CD8-positive, alpha-beta memory T cell (primary cell): ENCODE measurements at places on chromosomes 7 and 10.

DNA sequence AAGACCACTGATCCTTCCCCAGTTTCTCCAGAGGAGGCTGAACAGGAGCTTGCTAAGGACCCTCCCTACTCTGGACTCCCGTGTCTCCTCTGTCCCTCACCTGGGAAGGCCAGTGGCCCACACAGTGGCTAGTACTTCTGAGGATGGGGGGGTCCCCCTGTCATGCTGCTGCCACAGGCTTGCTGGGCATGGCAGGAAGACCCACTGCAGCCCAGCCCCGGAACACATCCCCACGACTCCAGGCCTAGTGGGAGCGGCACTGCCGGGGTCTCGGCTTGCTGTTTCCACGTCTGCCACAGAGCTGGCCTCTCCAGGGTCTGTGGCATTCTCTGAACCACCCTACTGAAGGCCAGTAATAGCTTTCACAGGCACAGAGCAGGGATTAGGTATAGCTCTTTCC, 25.9 kb upstream of the NPFFR1 start:
- no peak for DNase-seq

DNA sequence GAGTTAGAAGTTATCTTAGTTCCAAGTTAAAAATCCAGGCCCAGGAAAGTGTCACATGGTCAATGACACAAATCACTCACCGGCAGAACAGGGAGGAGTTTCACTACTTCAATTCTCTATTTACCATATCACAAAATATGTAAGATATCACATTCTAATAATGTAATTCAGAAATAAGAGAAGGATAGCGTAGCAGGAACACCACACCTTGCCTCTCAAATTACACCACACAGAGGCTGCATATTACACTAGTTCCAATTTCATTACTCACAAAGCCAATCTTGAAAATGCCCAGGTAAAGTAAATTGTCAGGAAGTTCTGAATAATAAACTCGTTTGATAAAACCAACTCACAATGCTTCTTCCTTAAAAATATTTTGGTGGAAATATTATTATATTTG, 169.2 kb downstream of the CTTNBP2 start:
- no peak for DNase-seq

- no peak for DNase-seq
Observed at GRCh38 chr7:8371742-8372141, 61.7 kb upstream of the NXPH1 start.

GRCh38 chr7:45394117-45394708, 180.0 kb upstream of the ADCY1 start:
- DNase-seq: no peak

DNA sequence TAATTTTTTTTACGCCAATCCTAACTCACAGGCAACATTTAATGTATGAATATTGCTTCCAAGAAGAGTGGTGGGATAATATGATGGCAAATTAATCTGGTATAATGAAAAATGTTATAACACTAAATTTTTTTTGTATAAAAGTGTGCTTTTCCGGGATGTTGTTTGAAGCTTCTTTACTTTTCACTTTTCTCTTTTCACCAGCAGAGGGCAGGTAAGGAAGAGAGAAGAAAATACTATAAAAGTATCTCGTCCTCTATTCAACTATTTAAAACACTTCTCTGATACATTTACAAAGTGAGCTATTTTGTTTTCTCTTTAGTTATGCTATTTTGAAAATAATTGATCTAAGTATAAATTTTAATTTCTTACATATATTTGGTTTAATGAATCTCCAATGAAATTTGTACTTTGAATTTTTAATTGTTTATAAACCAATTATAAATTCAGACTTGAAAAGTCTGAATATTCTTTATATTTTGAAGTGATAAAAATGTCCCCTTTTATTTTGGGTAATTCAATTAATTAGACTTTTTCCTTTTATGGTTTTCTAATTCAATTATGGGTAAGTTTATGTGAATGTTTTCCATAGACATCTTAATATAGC, 20.7 kb upstream of the CFTR start:
- DNase-seq: no peak

- DNase-seq: no peak
Observed at GRCh38 chr10:89419548-89419947, 5.2 kb downstream of the IFIT5 start.

DNA sequence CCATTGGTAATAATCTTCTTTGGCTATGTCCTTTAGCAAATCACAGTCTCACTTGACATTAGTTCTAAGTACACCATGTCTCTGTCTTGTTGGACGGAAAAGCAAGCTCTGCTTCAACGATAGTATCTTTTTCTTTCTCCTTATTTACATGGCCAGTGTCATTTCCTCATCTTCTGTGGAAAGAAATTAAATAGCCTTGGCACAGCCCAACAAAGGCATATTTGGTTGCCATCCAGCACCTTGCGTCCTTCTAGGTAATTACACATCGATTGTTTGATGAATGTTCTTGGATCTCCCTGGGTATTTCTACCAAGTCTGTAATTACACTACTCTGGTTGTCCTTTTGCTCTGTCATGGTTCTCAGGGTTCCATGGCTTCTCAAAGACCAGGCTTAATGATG, 183.1 kb downstream of the CHN2 start:
- no peak for DNase-seq

DNA sequence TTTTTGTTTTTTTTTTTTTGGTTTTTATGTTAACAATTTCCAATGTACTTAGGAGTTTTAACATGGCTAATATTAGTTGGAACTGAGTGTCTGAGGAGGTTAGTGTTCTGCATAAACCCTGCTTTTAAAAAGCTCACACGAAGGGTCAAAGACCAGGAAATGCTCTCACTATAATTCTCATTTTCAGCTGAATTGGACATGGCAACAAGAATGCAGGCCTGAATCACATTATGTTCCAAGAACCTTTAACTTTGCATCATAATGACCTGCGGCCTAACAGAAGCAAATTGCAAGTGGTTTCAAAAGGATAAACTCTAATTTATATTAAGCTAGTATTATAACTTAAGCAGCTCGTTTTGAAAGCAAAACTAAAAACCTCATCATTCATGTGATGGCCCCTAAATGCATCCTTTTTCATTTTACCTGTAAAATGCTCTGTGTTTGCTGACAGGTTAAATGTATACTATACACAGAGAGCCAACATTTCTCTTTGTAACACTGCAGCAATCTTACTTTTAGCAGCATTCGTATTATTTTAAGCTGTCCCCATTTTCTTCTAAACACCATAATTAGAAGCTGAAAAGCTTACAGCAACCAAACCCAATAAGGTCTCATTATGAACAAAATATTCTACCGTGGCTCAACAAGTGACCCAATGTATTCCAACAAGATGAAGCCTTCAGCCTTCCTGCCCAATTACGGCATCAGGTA, 242.8 kb upstream of the SP4 start:
- DNase-seq: no peak

- no peak for DNase-seq
Observed at GRCh38 chr10:77398986-77399755, 238.4 kb downstream of the KCNMA1 start.

GRCh38 chr10:71084818-71085126, 127.6 kb upstream of the UNC5B start:
- no peak for DNase-seq

DNA sequence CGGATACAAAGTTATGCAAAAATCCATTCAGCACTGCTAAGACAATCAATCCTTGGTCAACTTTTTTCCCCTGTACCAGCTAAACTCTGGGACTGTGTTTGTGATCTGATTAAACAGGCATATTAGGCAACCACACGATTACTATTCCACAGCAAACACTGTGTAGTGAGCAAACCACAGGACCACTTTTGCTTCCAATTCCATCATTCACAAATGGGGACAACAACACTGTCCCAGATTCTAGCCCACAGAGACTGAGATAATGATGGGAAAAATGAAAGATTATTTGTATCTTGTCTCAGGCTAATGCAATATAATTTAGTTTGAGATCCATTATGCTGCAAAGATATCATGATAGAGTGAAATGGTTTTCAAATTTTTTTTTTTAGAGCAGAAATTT, 163.7 kb upstream of the AOAH start:
- DNase-seq: no peak

- no peak for DNase-seq
Observed at GRCh38 chr7:112821345-112821744, 31.2 kb upstream of the TMEM168 start.

GRCh38 chr7:83475420-83475819, 173.5 kb downstream of the SEMA3E start:
- no peak for DNase-seq

DNA sequence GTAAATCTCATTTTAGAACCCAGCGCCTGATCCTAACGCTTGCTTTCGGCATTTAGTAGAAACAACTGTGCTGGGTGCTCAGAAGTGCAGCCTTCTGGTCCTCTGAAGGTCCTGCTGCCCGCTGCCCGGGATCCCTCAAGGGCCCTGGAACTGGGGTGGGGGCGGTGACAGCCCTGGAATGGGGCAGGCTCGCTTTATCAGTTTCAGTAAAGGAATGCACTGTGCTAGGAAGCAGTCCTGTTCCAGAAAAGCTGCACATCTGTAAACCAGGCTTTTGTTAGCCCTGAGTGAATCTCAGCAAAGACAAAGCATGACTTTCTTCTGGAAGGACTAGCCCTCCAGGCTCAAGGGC, 254.6 kb downstream of the TNS3 start:
- no peak for DNase-seq

GRCh38 chr10:130554701-130555410, 418.7 kb downstream of the GLRX3 start:
- no peak for DNase-seq

DNA sequence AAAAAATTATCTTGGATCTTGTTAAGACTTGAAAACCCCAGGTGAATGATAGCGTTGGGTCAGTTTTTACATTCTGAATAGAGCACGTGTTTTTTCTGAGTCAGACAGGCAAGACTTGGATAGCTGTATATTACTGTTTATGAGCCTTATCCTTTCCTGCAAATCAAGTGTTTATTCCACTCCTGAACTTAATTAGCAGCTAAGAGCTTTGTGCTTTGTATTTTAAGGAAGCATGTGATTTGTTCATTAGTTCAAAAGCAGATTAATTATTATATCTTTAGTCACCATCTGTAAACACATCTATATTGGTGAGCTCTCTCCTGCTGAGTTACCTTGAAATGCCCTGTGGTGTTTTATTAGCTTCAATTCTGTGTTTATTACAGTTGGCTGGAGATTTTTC, 98.6 kb upstream of the PRPS1L1 start:
- DNase-seq: no peak

GRCh38 chr10:116079355-116079754, 193.7 kb downstream of the GFRA1 start:
- no peak for DNase-seq

- no peak for DNase-seq
Observed at GRCh38 chr7:37337522-37337921, 111.1 kb downstream of the ELMO1 start.

GRCh38 chr7:12066521-12066920, 144.6 kb upstream of the TMEM106B start:
- no peak for DNase-seq

DNA sequence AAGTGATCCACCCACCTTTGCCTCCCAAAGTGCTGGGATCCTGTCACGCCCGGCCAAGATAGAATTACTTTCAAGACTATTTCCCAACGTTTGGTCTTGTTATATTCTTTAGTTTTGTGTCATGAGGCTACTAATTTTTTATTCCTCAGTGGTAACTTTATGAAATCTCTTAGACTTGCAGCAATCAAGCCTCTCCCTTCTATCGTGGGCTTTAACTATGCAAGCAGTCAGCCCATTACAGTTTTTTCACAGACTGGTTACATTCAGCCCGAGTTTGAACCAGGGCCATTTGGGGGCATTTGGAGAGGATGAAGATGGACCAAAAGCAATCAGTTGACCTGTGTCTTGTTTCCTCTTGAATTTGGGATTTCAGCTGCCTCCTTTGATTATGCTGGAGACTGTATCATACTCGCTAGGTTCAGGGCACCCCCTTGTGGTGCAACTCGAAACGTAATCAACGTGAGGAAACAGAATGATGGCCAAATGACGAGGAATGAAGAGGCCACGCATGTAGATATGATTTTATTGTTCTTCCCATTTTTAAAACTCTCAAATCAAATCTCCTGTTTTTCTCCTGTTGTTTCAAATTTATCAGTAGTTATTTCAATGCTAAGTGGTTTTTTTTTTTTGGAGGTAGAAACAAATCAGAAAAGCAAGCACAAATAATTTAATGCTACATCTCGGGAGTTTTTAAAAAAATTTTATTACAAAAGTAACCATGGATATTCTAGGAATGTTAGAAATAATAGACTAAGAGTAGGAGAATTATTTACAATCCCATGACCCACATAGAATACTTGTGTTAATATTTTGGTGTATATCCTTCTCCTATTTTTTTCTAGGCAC, 151.6 kb downstream of the KIAA1217 start:
- DNase-seq: no peak

- no peak for DNase-seq
Observed at GRCh38 chr7:53811555-53812079, 730.6 kb upstream of the VSTM2A start.

GRCh38 chr7:151327659-151328058, 14.0 kb upstream of the NUB1 start:
- DNase-seq: no peak

DNA sequence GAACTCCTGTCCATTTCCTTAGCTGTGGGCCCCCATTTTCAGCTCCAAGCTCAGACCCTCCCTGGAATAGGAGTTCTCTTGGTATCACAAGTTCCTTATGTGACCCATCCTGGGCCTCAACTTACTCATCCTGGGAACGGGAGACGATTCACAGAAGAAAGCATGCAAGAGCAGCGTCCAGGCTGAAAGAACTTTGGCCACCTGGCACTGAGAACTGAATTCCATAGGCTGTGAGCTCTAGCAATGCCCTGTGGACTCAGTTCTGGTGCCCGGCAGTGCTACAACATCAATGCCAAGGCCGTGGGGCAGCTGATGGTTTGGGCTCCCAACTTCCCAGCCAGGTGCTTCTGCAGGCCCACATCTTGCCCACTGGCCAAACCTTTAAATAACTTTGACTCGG, 3.9 kb upstream of the CUEDC2 start:
- DNase-seq: no peak
